Renal cortical epithelial cell (primary cell): ENCODE measurements at places on chromosomes 3 and 15. TPM values are rescaled to one million over a fixed set of nuclear protein-coding genes. Genes with fewer than 3 reads are reported as not detected.

DNA sequence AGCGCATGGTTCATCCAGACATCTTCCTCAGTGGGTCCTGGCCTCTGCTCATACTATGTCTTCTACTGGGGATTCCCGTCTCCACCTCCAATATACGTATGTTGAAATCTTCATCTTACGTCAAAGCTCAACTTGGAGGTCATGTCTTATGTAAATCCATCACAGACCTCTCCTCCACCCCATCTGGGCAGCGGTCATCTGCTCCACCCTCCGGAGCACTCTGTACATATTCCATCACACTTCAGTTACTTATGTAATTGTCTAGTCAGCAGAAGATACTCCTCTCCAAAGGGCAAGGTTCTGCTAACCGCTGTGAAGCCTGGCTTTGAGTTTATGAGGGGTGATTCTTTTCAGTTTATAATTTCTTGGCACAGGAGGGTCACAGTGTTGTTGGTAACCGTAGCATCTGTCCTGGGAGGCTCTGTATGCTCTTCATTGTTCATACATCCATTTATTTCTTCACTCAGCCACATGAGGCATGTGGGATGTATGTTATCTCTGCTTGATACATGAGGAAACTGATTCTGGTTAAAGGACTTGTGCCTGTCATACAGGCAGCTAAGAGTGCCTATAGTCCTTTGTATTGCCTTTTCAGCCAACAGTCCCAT lies 22.1 kb downstream of the MAP2K1 start:
- DNase-seq, result no peak

GRCh38 chr3:117719316-117719926 lies 1009.8 kb downstream of the TUSC7 start:
- peak; percentile 27 for DNase-seq

- DNase-seq, result no peak
Observed at GRCh38 chr3:55074796-55075195, 146.9 kb upstream of the LRTM1 start.

Gene ZNF860
- 3.3 and 8.6 TPM in 2 replicates for total RNA-seq

Gene ZNF774
- 2.4 and 3.9 TPM in 2 replicates for total RNA-seq

GRCh38 chr15:23869396-23869795 lies 182.3 kb upstream of the NDN start:
- no peak for DNase-seq

Gene MKRN2OS
- 1.8 and 2.8 TPM in 2 replicates for total RNA-seq

Gene HIGD2B
- 0.15 TPM in 1 of 2 replicates, not detected in the other for total RNA-seq

- DNase-seq, result no peak
Observed at GRCh38 chr3:132635052-132635451, 24.6 kb downstream of the ACAD11 start.

Gene TM6SF1
- 0.52 TPM in 1 of 2 replicates, not detected in the other for total RNA-seq

Gene SLC22A13
- total RNA-seq, result 0.25 TPM in 1 of 2 replicates, not detected in the other

DNA sequence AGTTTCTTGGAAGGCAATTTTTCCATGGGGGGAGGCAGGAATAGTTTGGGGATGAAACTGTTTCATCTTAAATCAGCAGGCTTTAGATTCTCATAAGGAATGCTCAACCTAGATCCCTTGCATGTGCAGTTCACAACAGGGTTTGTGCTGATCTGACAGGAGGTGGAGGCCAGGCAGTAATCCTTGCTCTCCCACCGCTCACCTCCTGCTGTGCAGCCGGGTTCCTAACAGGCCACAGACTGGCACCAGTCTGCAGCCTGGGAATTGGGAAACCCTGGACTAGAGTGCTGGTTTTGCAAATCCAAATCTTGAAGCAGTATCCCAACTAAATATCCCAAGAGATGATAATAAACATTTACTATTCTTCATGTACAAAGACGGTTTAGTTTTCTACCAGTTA lies 256.3 kb upstream of the TMCO5A start:
- DNase-seq, result no peak
